ENCODE measurements at places on chromosomes 3 and 15.

DNA sequence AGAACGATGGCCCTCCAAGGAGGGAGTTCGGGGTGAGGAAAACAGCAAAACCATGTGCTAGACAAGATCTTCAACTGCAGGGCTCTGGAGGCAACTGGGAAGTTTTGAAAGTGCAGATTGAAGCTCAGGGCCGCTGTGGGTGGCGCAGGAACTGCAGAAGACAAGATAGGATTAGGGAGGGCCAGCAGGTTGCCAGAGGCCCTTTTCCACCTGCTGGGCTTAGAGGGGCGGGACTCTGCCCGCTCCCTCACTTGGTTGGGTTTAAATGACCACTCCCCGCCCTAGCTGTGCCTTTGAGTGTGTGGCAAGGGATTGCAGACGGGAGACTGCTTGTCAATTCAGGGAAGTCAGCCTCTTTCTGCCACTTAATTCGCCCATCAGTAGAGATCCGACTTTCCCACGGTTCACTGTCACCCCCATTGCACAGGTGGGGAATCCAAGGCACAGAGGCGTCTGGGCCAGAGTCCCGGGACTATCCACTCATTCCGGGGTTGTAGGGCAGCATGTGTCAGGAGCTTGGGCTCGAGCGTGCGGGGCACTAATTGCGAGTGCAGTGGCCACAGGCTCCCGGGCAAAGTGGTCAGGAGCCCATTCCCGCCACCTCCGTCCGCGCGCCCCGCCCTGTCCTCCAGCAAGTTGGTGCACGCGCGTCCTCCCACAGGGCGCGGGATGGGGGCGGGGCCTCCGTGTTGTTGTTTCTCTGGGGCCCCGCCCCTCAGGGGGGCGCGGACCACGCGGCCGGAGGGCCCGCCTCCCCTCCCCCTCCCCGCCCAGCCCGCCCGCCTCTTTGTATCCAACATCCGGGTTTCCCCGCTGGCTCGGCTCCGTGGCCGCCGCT lies at the start of gene ACVR2B:
Gene ACVR2B, plus strand, starts transcription at position 816 of the 838 bp plus-strand sequence. CDS start 433 bp downstream, outside the sequence.
- DNase-seq, result peak; percentile 62

DNA sequence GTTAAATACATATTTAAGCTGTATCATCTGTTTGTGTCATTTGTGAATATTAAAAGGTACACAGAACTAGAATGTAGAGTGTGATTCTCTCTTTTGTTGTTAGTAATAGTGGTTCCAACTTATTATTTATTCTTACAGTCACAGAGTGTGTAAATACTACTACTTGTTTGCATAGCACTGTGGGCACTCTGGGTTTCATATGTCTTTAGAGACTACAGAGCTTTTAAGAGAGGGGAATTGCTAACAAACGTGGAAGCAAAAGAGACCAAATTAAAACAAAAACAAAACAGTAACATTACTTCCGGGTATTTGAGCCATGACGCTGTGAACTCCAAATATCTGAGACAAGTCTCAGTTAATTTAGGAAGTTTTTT lies 828.0 kb upstream of the DPPA4 start:
- DNase-seq, result no peak

- DNase-seq, result no peak
These were observed 116.2 kb upstream of the LSAMP start for GRCh38 chr3:116561529-116561928.

GRCh38 chr3:15660055-15660935 lies 58.8 kb downstream of the BTD start:
- DNase-seq, result no peak

DNA sequence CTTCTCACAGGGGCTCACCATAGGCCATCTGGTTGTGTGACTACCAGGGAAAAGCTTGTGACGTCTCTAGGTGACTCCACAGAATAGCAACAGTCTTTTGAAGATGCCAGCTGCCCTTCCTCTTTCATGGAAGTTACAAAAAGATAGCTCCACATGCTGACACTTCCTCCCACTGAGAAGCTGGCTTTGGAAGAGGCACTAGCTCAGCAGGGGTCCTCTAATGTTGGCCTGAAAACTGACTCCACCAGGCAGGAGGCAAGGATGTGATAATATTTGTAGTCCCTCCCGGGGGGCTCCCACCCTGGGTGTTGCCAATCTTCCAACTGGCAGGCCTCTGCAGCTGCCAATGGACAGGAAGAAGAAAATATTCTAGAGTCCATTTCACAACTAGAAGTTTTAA lies 343.5 kb downstream of the NEK10 start:
- DNase-seq, result no peak

Measured in stimulated activated CD8-positive, alpha-beta memory T cell treated with anti-CD3 and anti-CD28 coated beads, Interleukin-4, amount 100 ng/mL, for 24 hours (primary cell).